ENCODE measurements at places on chromosomes 2 and 18.

DNA sequence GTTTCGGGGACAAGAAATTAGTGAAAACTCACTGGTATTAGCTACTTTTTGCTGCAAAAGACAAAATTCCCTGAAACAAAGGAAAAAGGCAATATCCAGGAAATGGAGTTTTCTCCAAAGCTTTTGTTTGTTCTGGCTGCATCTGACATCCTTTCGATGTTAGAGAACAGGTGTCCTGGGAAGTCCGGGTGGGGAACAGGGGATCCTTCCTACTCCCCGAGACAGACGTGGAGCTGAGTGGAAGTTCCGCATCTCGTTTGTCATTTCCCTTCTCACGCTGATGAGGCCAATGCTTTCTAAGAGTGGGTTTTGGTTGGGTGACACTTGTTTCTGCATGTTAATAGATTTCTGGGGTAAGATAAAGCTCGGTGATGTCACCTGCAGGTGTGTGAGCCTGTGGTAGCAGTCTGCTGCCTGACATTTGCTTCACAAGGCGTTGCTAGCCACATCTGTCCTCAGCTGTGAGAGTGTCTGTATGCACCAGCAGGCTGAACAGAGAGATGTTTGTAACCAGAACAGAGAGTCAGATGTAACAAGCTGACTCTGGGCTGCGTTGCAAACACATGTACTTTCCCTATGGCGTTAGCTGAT, 125.9 kb downstream of the ACOXL start:
- no peak for DNase-seq

DNA sequence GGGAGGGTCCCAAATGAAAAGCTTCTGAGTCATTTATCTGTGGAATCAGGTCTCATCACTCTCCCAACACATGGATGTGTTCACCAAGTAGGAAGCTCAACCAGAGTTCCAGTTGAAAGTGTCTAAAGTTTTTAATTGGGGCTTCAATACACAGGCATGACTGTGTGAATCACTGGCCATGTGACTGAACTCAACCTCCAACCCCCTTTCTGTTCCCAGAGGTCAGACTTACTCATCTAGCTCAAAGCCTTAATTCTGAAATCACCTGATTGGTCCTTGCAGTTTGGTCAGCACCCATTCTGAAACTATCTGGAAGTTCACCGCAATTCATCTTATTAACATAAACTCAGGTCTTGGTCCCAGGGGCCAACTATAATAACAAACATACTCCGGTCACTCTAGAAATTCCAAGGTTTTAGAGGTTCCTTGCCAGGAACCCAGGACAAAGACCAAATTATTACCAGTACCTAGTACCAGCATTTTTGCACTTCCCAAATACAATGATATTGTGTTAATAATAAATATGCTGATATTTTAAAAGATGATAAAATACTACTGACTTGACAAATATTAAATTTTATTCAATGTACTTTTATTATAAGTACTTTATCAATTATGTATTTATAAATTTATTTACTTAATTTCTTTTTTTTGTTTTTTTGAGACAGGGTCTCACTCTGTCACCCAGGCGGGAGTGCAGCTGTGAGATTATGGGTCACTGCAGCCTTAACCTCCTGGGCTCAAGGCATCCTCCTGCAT, 10.7 kb upstream of the RBM45 start:
- no peak for DNase-seq

- no peak for DNase-seq
These were observed 36.5 kb downstream of the PRKCE start for GRCh38 chr2:45687964-45688363.

DNA sequence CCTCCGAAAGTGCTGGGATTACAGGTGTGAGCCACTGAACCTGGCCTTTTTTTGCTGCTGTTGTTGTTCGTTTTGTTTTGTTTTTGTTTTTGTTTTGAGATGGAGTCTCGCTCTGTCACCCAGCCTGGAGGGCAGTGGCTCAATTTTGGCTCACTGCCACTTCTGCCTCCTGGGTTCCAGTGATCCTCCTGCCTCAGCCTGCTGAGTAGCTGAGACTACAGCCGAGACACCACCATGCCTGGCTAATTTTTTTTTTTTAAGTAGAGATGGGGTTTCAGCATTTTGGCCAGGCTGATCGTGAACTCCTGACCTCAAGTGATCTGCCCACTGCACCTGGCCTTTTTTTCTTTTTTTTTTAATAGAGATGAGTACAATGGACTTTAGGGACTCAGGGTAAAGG, 22.0 kb downstream of the TMEM127 start:
- no peak for DNase-seq

- no peak for DNase-seq
These were observed 2.4 kb downstream of the C2orf42 start for GRCh38 chr2:70188460-70188859.

- DNase-seq, result no peak
These were observed 121.0 kb upstream of the MYO3B start for GRCh38 chr2:170056900-170057299.

GRCh38 chr18:25243754-25244153, 108.2 kb downstream of the ZNF521 start:
- DNase-seq, result no peak

- no peak for DNase-seq
These were observed 736.3 kb downstream of the NRXN1 start for GRCh38 chr2:50295596-50295995.

DNA sequence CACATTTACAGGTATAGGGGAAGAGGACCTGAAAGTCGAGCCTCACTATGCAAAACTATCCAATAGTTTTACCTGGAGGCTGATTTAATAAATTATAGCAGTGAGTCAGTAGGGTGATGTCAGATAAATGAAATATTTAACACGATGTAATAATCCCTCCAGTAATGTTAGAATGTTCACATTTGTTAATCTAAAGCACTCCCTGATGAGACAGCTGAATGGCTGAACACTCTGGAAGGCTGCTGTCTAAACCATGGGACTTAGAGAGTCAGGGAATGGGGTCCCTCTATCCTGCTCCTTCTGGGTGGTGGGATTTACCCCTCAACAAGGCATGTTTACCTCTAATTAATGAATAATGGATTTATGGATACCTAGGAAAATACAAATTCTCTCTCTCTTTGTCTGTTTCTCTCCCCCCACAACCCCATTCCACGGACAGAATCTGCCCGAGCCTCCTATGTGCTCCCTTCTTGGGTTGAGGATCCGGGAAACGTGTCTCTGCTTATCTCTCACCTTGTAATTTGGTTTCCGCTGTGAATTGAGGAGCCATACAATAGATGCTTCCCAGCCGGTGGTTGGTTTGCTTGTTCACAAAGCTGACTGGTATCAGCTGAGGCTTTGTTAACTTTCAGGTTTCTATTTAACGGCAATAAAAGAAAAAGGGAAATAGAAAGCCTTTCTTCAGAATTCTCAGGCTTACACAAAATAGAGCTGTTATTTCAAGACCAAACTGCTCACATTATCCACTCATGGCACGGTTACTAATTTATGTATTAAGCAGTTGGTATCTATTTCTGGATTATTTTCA, 25.9 kb downstream of the LRRC30 start:
- DNase-seq, result no peak

DNA sequence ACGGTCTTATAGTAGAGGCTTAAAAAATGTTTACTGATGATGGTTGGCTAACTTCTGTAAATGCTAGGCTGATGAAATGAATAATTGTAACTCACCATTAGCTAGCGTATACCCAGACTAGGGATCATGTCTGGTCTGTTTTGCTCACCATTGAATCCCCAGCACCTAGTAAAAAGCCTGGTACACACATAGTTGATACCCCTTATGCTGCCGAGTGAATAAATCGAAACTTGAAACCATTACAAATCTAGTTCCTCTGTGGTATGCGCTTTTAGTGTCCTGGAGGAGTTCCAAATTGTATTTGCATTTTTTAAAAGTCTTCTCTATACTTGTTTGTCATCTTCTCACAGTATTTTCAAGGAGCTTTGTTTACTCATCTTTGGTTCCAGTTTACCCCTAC, 1.3 kb downstream of the TAF1B start:
- peak; percentile 20 for DNase-seq

GRCh38 chr2:96218508-96219131, 10.0 kb upstream of the STARD7 start:
- peak; percentile 46 for DNase-seq

GRCh38 chr18:68954738-68955137, 156.9 kb downstream of the CCDC102B start:
- DNase-seq, result no peak

DNA sequence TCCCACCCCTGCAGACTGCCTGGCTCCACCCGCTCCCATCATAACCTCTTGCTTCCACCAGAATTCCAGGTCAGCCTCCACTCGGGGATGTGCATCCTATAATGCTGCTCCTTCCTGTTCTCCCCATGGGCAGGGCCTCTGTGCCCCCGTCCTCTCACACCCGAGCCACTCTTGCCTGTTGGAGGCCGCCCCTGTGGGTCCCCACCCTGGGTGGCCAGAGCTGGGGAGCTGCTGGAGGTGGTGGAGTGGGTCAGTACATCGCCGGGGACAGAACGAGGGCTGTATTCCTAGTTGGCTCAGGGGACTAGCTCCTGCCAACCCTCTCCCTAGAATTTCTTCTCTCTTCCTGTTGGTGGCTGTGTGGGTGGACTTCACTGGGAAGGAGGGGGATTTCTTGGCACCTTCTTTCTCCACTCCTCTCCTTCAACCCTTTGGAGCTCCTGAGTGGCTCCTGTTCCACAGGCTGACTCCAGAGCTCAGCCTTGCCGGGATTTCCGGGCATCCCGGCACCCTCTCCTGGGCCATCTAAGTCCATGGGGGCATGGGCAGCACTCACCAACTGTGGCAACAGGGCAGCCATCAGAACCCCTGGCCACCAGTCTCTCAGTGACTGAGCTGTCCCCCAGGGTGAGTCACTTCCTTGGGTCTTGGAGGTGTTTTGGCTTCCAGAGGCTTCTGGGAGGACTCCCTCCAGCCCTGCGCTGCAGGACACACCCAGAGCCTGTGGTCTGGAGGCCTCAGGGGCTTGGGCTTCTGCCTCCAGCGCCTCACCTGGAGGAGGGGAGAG, 88.2 kb upstream of the MCFD2 start:
- no peak for DNase-seq

All from inflammatory macrophage (primary cell).